Fibroblast of skin of left biceps (primary cell): ENCODE measurements at places on chromosomes 2 and 18.

GRCh38 chr2:44941551-44942234, at the start of gene SIX3:
Gene SIX3 (plus strand): TSS chr2:44941702. CDS start chr2:44942105, 403 bp downstream.
- no peak for DNase-seq

GRCh38 chr2:191321861-191322662, 76.9 kb downstream of the MYO1B start:
- peak; percentile 47 for DNase-seq

DNA sequence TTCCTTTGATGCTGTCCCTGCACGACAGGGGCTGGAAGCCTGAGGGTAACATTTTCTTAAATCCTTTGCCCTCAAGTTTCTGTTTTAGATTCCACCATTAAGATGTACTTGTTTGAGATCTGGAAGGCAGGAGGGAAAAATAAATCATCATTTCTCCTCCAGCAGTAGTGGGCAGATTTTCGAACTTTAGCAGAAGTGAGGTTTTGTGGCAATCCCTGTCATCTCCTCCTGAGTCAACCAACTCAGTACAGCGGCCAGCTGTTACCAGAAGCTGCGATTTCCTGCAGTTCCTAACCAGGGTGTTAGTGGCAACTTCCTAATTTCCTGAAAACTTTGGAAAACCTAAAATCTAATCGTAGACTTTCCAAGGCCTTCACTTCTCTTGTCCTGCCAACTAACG, 517.2 kb upstream of the ACVR2A start:
- DNase-seq, result no peak

DNA sequence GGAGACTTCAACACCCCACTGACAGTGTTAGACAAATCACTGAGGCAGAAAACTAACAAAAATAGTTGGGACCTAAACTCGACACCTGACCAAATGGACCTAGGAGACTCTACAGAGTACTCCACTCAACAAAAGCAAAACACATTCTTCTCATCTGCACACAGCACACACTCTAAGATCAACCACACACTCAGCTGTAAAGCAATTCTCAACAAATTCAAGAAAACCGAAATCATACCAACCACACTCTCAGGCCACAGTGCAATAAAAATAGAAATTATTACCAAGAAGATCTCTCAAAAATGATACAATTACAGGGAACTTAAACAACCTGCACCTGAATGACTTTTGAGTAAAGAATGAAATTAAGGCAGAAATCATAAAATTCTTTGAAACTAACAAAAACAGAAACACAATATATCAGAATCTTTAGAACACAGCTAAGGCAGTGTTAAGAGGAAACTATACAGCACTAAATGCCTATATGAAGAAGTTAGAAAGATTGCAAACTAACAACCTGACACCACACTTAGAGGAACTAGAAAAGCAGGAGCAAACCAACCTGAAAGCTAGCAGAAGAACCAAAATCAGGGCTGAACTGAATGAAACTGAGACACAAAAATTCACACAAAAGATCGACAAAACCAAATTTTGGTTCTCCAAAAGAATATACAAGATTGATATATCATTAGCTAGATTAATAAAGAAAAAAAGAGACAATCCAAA, 46.3 kb downstream of the RTTN start:
- DNase-seq, result no peak

- DNase-seq, result no peak
Measured at GRCh38 chr2:113203901-113204519, 30.2 kb downstream of the PSD4 start.

DNA sequence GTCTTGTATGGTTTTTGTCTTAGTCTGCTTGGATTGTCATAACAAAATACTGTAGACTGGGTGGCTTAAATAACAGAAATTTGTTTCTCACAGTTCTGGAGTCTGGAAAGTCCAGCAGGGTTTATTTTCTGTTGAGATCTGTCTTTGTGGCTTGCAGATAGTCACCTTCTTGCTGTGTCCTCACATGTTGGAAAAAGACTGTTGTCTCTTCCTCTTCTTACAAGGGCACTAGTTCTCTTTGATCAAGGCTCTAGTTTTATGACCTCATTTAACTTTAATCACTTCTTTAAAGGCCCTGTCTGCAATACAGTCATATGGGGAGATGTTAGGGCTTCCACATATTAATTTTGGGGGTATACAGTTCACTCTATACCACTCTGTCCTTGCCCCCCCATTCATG, 56.5 kb downstream of the NBEAL1 start:
- no peak for DNase-seq

GRCh38 chr2:230327418-230328154, 593 bp downstream of the SP140L start:
- DNase-seq, result no peak

- DNase-seq, result no peak
Measured at GRCh38 chr2:192499476-192499875, 304.7 kb upstream of the TMEFF2 start.

GRCh38 chr2:28393114-28393836, 617 bp downstream of the FOSL2 start:
- DNase-seq, result no peak

GRCh38 chr2:101474731-101475384, at the start of gene RFX8:
Gene RFX8 (minus strand): TSS chr2:101475112. CDS start chr2:101466848, 8,264 bp downstream.
- DNase-seq, result peak; percentile 87

GRCh38 chr2:230684270-230685168, 28.1 kb upstream of the CAB39 start:
- DNase-seq, result no peak

GRCh38 chr2:26164231-26164630, 8.7 kb upstream of the GAREM2 start:
- no peak for DNase-seq

GRCh38 chr2:26033270-26033817, 540 bp upstream of the RAB10 start:
- peak; percentile 47 for DNase-seq

DNA sequence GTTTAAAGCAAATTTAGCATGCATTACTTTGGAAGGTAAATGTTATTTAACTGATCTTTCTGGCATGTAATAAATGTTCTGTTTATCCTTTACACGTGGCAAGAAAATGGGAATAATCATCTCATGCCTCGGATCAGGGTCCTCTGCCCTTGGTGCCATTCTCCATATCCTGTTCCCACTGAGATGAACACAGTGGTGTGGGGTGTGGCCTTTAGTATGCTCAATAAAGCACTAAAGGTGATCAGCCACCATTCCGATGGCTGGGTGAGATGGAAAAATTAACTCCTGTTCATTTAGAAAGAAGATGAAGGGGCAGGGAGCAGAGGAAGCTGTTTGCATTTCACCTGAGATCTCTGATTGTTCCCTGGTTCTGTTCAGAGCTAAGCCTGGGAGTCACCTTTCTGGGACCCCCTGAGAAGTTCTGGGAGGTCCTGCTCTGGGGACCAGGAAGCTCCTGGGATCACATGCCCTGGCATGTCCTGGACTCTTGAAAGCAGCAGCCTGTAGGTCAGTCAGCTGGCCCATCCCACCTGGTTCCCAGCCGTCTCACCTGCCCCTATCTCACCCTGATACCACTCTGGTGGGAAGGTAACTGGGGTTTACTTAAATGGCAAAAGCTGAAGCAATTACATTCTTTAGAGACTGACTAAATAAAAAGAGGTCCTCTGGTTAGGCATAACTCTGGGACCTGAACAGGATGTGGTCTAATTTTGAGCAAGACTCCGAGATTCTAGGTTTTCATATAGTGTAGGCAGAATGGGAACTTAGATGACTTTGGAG, 288.9 kb upstream of the EPAS1 start:
- no peak for DNase-seq

DNA sequence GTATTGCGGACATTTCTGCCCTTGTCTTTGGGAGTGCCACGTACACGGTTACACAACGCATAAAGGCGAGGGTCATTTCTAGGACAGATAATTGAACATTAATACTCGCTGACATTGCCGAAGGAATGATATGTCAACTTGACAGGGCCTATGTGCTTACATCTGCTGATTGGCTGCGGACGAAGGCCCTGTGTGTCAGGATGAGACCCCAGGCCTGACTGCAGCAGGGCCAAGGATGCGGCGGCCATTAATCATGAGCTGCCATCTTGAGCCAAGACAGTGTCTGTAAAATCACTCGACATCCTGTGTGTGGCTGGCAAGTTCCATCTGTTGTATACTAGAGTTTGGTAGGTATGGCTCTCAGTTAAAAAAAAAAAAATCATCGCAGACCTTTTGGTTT, 96.6 kb downstream of the MEIS1 start:
- DNase-seq, result no peak

GRCh38 chr18:63284173-63284799, 35.3 kb downstream of the BCL2 start:
- no peak for DNase-seq

GRCh38 chr2:118003396-118003824, 10.5 kb downstream of the CCDC93 start:
- peak; percentile 53 for DNase-seq

- DNase-seq, result peak; percentile 54
Measured at GRCh38 chr2:234951664-234952269, at the start of gene SH3BP4. Gene SH3BP4 (plus strand): TSS chr2:234952017. CDS start chr2:235035003, 82,986 bp downstream.

DNA sequence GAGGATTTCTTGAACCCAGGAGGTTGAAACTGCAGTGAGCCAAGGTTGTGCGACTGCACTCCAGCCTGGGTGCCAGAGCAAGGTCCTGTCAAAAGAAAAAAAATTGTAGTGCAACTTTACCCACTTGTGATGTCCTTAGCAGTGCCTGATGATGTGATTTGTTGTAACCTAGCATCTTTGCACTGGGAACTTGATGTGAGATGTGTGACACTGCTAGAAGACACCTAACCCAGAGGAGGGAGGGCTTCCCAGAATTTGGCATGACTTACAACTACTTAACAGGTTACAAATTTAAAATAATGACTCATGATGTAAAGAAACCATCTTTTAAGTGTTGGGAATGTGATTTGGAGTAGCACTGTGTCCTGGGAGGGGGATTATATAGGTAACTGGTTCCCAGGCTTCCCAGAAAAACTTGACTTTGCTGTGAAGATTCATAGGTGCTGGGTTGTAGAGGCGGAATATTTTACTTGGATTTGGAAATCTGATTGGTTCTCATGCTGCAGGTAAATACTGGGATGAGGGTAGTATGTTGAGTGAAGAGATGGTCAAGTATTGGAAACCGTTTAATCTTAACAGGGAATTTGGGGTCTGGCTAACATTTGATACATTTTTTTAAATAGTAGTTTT, 3.7 kb downstream of the EEF1B2 start:
- no peak for DNase-seq

- no peak for DNase-seq
Measured at GRCh38 chr2:96843538-96844268, at the start of gene ANKRD23. Gene ANKRD23 (minus strand): TSS chr2:96844021. CDS start chr2:96843992, 29 bp downstream.

GRCh38 chr2:85921659-85922058, 32.9 kb upstream of the ST3GAL5 start:
- no peak for DNase-seq

- DNase-seq, result no peak
Measured at GRCh38 chr18:23986600-23987359, 27.8 kb upstream of the TTC39C start.

- DNase-seq, result no peak
Measured at GRCh38 chr2:30108192-30108591, 38.6 kb upstream of the YPEL5 start.

GRCh38 chr2:199744724-199745123, 106.3 kb downstream of the FTCDNL1 start:
- DNase-seq, result no peak

DNA sequence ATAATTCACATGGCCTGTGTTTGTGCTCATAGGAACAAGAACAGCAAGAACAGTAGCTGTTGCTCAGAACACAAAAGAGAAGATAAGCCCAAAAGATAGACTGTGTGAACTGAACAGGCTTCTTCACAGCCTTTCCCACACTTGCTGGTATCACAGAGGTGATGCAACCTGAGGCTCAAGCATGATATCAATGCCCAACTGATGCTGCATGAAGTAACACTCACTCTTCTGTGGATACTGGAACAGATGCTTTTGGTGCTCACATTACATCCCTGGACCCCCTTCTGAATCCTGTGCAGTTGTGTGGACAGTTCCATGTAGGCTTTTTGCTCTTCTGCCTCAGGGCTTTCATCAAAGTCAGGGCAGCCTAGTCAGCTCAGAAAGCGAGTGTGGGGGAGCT, 88.4 kb upstream of the RND3 start:
- no peak for DNase-seq

GRCh38 chr18:78433562-78433961, 546.1 kb upstream of the SALL3 start:
- no peak for DNase-seq

- no peak for DNase-seq
Measured at GRCh38 chr2:84373391-84373790, 85.7 kb downstream of the SUCLG1 start.

DNA sequence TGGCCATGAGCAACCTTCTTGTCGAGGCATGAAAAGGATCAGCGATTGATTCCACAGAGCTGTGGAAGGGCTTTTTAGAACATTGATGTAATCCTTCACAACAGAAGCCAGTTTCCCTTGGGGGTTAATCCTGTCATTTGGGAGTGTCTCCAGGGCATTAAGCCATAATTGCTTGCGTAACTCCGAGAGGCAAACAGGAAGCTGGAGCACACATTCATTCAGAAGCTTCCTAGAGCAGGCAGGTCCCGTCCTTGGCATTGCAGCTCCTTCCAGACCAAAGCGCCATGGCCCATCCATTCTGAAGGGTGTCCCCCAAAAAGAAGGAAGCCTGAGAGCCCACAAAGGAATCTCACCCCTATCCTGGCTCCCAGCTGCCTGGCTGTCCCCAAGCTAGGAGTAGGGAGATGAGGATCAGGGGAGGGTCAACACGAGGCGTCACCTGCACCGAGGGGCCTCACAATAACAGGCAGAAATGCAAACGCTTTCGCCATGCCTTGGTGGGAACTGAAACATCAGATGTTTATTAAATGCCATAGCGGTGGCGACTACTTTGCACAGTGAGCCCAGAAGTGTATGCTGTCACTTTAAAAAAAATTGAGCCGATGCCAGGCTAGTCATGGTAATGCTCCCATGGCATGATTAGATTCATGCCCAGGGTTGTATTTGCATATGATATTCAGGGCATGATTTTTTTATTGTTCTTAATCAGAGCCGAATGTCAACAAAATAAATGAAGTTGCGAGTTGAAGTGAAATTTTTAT, 339.4 kb downstream of the BCL11A start:
- peak; percentile 24 for DNase-seq

GRCh38 chr2:128495996-128496547, 177.4 kb upstream of the HS6ST1 start:
- DNase-seq, result no peak

DNA sequence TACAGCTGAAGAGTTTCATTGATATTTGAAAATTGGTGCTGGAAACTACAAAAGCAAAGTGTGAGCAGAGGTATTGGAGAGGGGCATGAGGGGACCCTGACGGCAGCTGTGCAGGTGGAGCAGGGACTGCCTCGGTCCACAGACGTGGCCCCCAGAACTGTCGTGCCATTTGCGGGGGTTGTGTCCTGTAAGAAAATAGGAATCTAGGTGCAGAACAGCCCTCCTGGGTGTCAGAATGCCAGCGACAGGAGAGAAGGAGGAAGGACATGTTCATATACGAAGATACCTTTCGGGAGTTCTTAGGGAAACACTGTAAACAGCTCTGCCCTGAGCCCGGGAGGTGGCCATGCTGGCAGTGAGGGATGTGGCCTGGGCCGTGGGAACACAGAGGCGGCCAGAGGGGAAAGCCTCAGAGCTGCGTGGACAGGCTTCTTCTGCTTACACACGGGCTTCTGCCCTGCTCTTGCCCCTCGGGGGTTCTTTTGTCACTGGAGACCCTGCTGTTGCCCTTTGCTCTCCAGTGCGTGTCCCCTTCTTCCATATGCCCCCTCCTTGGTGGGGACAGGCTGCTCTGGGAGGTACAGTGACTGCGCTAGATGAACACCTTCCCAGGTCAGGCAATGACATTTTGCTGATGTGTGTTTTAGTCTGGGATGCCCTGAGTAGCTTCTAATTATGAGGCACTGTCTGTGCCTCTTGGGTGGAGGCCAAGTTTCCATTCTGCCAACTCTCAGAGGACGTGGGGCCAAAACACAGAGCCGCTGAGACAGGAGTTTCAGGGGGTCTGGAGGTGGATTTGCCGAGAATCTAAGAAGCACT, 81.9 kb upstream of the TXNDC2 start:
- no peak for DNase-seq
